ENCODE measurements at places on chromosomes 2 and 18. TPM values are rescaled to one million over a fixed set of nuclear protein-coding genes. Genes with fewer than 3 reads are reported as not detected.

Gene ITM2C
- 27.1 TPM for total RNA-seq

Gene ZNF512
- 16.6 TPM for total RNA-seq

Gene PKDCC
- total RNA-seq: 289 TPM

Gene BCL11A
- total RNA-seq: 0.64 TPM

Gene FOXI3
- not detected for total RNA-seq

Gene FAM110C
- 1.4 TPM for total RNA-seq

Gene ZBTB14
- 9.2 TPM for total RNA-seq

Gene CCDC148
- total RNA-seq: 0.35 TPM

Gene NXPH2
- not detected for total RNA-seq

Gene GREB1
- total RNA-seq: 3.8 TPM

Gene AQP4
- total RNA-seq: not detected

Gene DNAH6
- total RNA-seq: 0.77 TPM

Gene ZNF396
- total RNA-seq: 1.7 TPM

DNA sequence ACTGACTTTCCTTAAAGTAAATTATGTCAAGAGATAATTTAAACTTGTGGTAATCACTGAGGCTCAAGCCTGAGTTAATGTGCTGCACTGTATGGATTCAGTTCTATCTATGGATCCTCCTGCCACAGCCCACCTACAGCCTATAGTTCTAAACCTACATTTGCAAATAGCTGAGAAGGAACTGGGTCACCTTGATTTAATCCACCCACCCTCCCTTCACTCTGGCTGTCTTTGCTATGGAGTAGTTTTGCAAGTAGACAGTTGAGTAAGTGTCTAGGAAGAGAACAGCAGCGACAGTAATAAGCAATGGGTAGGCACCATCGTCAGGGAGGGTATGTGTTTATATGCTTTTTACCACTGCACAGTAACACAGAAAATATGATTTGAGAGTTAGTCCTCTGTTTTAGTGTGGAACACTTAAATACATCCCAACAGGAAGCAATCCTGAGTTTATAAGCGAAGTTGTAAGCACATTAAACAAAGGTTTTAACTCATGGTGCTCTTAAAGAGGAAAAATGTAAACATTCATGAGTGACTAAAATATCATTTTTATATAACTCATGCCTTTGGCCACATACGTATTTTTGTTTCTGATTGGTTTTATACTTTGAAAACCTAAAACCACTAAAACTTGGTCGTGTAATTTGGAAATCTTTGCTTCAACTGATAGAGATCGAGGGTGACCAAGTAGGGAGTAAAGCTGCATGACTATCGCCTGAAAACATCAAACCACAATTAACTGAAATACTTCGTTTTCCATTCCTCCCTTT lies 36.3 kb upstream of the CHRNA1 start:
- no peak for DNase-seq

- peak; percentile 69 for DNase-seq
Measured at GRCh38 chr2:239722760-239723470, 302.2 kb downstream of the NDUFA10 start.

DNA sequence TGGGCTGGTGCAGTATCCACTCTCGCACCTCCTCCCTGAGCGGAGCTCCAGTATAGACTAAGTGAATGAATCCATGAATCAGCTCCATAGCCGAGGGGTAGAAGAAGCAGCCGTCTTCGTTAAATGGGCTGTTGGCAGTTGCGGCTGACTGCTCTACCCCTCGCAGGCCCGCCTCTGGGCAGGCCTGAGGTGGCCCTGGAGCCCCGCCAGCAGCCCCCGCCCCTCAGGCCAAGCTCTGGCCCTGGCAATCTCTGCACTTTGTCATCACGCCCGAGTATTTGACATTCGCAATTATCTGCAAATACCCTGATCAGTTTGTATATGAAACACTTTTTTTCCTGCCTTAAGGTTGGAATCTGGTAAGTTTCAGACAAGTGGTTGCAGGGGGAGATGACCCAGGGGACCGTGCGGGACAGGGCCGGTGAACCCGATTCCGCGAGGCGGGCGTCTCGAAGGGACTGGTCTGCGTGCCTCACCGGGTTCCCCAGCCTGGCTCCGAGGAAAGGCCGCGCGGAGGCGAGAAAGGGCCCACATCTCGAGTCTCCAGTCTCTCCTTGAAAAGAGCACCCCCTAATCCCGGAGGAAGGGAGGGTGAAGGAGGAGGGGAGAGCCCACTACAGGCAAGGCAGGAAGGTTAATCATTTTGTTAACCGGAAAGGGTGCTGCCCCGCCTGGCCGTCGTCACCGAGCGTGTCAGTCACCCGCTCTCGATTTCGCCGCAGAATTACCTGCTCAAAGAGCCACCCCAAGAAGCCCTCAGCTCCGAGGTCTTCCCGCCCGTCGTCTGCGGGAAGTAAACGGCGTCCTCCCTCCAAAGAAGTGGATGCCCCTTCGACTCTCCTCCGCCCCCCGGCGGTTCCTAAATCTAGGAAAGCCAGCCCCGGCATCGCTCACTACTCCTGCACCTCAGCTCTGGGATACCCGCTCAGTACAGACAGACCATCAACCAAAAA lies 11.1 kb upstream of the SATB2 start:
- DNase-seq: no peak

- DNase-seq: no peak
Measured at GRCh38 chr2:76469066-76469465, 758.4 kb upstream of the GCFC2 start.

DNA sequence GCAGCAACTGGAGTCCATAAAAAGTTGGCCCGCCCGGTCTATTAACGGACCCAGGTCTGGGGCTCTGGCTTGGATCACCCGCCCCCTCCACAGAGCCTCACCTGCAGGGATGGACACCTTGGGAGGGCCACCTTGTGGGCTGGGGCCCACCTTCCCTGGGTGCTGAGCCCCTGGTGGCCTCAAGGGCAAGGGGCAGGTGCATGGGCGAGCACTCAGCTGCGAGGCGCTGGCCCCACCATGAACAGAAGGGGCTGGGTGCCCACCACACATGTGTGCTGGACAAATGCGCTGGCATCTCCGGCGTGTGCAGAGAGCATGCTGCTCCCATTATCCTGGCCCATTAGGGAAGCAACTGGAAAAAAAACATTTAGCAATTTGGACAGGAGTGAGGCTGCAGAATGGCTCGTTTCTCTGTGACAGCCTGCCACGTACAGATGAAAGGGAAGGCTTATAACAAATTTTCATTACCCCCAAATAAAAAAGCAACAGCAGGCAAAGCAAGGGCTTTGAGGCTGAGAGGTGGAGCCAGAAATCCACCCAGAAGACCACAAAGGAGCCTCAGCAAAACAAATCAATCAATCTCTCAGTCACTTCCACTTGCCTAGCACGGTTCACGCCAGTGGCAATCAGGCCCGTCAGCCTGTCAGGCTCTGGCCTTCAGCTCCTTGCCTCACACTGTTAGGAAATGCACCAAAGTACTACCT lies 253.1 kb upstream of the ZNF521 start:
- DNase-seq: no peak

DNA sequence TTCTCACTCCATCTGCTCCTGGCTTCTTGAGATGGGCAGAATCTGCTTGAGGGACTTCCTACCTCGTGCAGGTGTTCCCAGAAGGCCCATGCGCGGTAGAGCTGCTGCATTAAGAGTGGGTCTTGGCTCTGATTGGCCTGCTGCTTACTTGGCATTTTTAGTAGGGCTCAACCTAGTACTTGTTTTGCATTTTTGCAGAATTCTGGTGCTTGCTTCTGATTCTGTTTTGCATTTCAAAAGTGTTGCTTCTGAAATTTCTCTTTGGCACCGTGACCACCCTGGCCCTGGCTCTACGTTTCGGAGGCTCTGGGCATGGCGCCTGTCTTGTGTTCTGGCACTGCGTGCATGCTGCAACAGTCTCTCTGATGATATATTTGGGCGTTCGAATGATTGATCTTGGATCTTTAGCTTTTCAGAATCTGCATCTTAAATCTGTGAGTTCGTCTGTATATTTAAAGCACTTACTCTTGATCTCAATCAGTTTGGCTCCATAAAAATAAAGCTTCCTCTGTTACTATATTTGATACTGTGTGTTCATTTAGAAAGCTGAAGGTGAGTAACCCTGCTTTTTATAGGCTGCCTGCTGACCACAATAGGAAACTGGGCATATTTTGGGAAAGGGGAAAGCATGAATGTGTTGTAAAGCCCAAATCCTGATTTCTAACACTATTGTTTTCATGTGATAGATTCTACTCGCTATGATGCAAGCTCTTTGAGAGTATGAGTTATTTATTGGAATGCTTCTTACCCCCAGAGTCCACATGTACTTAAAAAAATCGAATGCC lies 22.2 kb downstream of the EFR3B start:
- no peak for DNase-seq

DNA sequence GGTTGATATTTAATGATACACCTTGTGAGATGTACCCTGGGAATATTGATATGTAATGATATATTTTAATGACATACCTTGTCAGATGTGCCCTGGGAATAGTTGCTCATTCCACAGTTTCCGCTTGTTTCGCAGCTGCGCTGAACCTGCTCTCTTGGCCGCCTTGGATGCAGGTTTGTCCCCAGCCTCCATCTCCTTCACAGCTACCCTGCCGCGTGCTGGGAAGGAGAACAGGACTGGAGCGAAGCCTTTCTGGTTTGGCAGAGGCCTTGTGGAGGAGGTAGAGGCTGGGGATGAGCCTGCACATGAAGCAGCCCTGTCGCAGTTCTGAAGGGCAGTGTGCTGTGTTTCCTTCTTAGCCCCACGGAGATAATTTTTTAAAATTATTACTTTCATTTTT lies 14.6 kb downstream of the ATG4B start:
- DNase-seq: no peak

- DNase-seq: no peak
Measured at GRCh38 chr2:145654746-145655145, 1134.8 kb upstream of the ZEB2 start.

DNA sequence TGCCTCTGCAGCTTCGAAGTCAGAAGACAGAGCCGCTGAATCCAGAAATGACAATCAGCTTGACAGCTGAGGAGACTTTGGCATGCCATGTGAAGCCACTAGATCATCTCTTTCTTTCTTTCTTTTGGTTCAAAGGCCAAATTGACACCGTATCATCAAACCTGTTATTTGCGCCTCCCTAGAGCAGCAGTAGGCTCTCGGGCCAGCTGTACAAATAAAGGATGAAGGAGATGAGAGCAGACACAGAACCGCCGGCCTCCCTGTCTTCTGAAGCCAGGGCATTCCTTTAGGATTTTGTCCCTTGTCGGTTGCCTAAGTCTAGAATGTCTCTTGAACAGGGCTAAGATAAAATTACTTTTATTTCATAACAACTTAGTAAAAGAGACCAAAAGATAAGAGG lies 36.8 kb downstream of the COL4A4 start:
- DNase-seq: no peak

- DNase-seq: no peak
Measured at GRCh38 chr2:129794116-129794515, 185.3 kb upstream of the RAB6C start.

DNA sequence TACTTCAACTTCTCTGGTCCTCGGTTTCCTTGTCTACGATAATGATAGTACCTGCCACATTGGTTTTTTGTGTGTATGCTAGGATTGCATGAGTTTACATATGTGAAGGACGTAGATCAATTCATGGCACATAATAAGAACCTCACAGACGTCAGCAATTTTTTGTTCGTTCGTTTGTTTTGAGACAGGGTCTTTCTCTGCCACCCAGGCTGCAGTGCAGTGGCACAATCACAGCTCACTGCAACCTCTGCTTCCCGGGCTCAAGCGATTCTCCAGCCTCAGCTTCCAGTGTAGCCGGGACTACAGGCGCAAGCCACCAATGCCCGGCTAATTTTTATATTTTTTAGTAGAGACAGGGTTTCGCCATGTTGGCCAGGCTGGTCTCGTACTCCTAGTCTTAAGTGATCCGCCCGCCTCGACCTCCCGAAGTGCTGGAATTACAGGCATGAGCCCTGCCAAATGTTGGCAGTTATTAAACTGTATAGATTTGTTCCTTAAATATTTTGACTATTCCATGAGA lies 756 bp upstream of the SLC35F5 start:
- no peak for DNase-seq

GRCh38 chr2:231063347-231063746 lies 6.7 kb downstream of the PSMD1 start:
- DNase-seq: no peak

- DNase-seq: no peak
Measured at GRCh38 chr18:21330122-21330701, 88.2 kb downstream of the GREB1L start.

GRCh38 chr2:241637795-241638660 lies 535 bp downstream of the ATG4B start:
- DNase-seq: no peak

DNA sequence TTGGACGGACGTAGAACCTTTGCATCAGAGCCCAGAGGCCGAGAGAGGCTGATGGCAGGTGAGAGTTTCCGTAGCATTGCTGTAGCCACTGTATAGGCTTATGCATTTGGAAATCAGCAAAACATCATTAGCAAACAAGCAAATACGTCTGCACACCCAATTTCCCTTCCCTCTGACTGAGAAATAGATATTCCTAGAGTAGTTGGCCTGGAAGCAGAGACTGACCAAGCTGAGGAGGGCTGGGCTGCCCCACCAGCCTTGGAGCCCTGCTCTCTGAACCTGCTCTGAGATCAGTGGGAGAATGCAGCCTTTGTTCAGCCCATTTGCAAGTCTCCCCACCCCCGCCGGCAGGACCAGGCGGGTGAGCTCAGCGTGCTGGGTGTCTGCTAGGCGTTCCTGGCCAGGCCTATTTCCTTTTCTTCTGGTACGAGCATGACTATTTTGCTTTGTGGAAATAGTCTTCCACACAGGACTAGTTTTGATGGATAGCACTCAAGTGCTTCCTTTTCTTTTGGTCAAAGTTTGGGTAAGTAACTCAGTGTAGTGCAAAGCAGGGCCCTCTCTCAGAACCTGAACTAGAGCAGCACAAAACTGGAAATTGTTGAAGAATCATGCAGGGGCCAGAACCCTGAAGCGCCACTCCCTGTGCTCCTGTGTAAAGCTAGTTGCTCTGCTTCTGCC lies 21.9 kb upstream of the RNF149 start:
- DNase-seq: no peak

GRCh38 chr2:46230115-46230571 lies 67.1 kb upstream of the EPAS1 start:
- DNase-seq: no peak

- no peak for DNase-seq
Measured at GRCh38 chr2:42342795-42343241, 18.2 kb downstream of the COX7A2L start.

- DNase-seq: no peak
Measured at GRCh38 chr18:62033756-62034155, 140.9 kb upstream of the RNF152 start.

DNA sequence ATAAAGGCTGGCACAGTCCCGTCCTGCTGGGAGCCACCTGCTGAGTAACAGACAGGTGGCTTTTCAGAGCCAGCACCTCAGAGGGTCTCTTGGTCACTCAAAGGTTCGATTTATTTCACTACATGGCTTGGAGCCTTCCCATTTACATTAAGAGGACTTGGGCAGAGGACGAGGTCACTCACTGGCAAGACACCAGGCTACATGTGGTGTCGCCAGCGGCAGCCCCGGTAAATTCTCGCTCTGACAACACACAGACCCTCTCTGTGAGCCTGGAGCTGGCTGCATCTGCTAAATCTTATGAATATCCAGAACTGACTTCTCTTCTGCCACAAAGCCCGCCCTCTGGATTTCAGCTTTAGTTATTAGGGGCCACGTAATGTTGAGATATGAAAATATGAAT lies 254.7 kb downstream of the VAPA start:
- peak; percentile 60 for DNase-seq
